Fibroblast of mammary gland (primary cell): ENCODE measurements at places on chromosomes 2 and 18.

DNA sequence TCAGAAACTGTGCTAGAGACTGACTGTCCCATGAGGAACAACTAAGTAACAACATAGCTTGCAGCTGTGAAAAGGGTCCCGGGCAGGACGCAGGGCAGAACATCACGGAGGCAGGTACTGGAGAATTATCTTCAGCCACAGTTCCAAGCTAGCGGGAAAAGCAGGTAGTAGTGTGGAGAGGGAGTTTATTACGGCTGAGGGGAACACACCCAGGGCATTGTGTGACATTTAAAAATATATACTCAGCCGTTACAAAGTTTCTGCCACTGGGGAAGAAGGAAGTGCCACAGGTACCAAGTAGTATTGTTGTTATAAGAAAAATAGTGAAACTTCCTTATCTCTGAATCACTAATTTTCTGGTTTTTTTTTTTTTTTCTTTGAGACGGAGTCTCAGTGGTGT, 179.6 kb downstream of the LAMA1 start:
- DNase-seq, result no peak

- peak; percentile 49 for DNase-seq
These were observed 27.1 kb upstream of the ZC3H15 start for GRCh38 chr2:186459009-186459408.

- DNase-seq, result no peak
These were observed 305.9 kb downstream of the CELF4 start for GRCh38 chr18:37259711-37260110.

GRCh38 chr2:162230761-162231160, 12.5 kb downstream of the FAP start:
- no peak for DNase-seq

GRCh38 chr2:12704378-12704777, 12.4 kb upstream of the TRIB2 start:
- peak; percentile 64 for DNase-seq

GRCh38 chr2:30139131-30139870, 7.5 kb upstream of the YPEL5 start:
- no peak for DNase-seq

DNA sequence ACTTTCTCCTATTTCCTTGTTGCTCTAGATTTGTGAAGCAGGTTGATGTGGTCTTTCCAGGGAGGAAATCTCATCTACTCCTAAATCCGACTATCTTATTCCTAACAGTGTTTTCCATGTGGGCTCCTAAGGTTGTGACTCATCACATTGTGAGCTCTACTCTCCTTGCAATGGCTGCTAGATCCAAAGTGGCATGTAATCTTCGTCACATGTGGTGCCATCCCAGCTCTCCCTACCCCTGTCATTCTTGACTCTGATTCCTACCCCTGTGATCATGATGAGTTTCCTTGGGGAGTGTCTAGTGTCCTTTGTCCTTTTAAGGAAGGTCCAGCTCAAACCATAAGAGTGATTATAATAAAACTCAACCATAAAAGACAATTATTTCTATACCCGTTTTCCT, 47.3 kb upstream of the GULP1 start:
- peak; percentile 4 for DNase-seq

DNA sequence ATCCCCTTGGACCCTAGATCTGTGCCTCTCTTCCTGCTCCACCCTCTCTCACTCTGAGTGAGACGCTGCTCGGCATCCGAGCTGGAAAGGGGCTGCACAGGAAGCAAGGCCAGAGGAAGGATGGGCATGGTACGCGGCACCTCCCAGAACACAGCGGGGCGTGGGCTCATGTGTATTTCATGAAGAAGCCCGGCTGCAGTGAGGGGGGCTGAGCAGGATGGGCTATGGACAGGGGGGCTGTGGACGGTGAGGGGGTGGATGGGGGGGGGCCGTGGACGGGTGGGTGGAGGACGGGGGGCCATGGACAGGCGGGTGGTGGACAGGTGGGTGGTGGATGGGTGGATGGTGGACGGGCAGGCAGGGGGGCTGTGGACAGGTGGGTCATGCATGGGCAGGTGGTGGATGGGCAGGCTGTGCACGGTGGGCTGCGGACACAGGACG, 28.5 kb downstream of the SLC66A2 start:
- no peak for DNase-seq

GRCh38 chr18:21054252-21054821, 57.3 kb downstream of the ROCK1 start:
- no peak for DNase-seq

- no peak for DNase-seq
These were observed 371.8 kb upstream of the HS6ST1 start for GRCh38 chr2:128690431-128690830.

DNA sequence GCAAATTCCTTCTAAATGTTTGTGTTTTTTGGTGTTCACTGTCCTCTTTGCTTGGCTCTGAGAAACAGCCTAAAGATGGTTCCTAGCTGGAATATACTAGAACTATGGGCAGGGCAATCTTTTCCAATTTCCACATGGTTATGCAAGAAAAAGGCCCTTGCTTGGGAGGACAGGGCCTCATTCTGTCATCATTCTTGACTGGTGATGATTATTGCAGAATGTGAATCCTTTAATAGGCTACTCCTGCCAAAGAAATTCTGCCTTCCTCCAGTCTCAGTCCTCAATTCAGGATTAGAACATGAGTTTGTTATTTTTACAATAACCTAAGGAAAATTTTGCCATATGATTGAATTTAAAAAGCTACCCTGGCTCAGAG, 218.7 kb downstream of the HNMT start:
- peak; percentile 36 for DNase-seq

- peak; percentile 90 for DNase-seq
These were observed 237.3 kb downstream of the OSR1 start for GRCh38 chr2:19120941-19121750.

GRCh38 chr2:158217593-158217992, 115.9 kb downstream of the UPP2 start:
- no peak for DNase-seq

GRCh38 chr18:5574843-5575242, 31.0 kb upstream of the EPB41L3 start:
- no peak for DNase-seq

- DNase-seq, result no peak
These were observed 12.0 kb downstream of the SLC38A11 start for GRCh38 chr2:164943289-164943688.

GRCh38 chr2:152635635-152636298, 81.5 kb downstream of the PRPF40A start:
- peak; percentile 69 for DNase-seq

DNA sequence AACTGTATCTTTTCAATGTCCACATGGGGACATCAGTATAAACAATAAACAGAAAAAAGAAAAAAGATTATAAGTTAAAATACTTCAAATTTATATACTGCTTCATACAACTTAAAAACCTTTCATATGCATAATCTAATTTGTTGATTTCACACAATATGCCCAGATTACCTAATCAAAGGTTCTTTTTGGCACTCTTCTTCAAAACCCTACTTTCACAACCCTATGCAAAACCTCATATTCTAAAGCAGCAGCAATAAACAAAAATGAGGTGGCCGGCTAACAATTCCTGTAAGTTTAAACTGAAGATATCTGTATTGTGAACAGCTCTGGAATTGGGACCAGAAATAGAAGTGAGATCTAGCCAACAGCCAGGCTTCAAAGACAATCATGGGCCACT, 28.6 kb downstream of the STK17B start:
- no peak for DNase-seq

DNA sequence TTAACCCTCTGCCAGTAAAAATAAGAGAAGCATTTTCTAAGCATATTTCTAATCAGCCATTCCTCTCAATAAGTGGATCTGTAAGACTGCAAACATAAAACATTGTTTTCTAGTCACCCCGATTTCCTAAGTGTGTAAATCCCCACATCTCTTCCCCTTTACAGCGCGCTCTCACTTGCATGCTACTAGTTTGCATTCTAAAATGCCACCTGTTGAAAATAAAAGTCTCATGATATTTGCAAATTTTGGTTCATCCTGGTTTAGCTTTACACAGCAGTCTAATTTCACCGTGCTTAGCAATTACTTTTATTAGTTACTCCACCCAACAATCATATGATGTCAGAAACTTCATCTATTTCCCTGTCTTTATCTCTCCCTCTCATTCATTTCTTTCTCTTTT, 1230.7 kb upstream of the ZEB2 start:
- DNase-seq, result no peak

DNA sequence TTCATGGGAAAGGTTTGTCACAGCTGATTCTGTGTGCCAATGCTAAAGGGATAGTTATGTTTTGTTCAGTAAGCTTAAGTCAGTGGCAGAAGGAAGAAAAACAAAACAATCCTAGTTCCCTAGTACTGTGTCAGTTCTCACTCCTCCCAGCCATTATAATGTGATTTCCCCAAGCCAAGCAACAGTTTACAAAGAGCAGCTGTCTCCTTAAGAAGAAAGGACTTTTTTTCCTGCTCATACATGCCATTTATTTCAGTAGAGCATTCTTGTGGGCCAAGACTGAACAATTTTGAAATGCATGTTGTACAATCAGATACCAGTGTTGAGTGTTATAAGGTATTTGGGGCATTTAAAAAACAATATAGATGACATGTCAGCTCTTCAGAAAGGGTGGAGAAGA, 52.1 kb downstream of the NEMP2 start:
- no peak for DNase-seq

- DNase-seq, result peak; percentile 91
These were observed 533.4 kb upstream of the ID2 start for GRCh38 chr2:8148260-8149006.

- no peak for DNase-seq
These were observed 24.3 kb downstream of the HEATR5B start for GRCh38 chr2:37059841-37060240.

- DNase-seq, result no peak
These were observed 773 bp downstream of the CMPK2 start for GRCh38 chr2:6864923-6865345.

- no peak for DNase-seq
These were observed 52.5 kb upstream of the ITSN2 start for GRCh38 chr2:24412812-24413211.

GRCh38 chr18:4658804-4659203, 203.7 kb upstream of the DLGAP1 start:
- no peak for DNase-seq

DNA sequence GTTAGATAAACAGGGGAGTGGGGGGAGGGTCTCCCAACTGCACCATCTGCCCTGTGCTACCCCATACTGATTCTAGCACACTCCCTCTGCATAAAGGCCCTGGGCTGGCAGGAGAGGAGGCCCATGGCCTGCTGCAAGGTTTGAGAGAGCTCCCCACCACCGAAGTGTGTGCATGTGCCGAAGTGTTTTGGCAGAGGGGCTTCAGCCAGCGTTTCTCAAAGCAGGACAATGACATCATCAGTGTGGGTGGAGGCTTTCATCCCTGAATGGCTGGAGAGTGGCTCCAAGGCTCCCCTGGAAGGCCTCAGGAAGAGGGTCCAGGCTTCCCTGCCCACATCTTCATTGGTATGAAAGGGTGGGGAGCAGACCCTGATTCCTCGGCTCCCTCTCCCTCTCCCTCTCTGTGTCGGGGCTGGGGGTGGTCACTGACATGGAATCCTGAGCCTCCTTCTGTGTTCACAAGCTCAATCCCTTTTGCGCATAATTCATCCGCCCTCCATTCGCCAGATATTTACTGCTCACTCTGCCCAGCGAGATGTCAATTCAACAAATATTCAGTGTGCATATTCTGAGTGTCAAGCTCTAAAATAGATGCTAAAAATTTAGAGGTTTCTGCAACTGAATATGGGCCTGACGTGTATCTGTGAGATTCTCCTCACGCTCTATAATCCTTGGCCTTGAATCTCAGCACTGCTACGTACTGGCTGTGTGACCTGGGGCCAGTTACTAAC, 122.1 kb downstream of the CELF4 start:
- DNase-seq, result no peak

GRCh38 chr2:193556766-193557470, 1362.2 kb upstream of the TMEFF2 start:
- peak; percentile 28 for DNase-seq

- no peak for DNase-seq
These were observed 78.5 kb upstream of the ALPP start for GRCh38 chr2:232299927-232300674.

DNA sequence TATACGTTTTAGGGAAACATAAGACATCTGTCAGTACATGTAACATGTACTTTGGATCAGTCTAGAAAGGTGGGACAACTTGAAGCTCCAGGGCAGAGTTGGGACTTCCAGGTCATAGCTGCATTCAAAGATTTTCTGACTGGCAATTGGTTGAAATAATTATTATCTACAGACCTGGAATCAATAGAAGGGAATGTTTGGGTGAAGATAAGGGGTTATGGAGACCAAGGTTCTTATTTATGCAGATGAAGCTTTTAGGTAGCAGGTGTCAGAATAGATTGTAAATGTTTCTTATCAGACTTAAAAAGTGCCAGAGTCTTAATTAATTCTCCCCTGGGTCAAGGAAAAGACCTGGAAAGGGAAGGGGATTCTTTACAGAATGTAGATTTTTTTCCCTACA, 19.8 kb downstream of the RPIA start:
- no peak for DNase-seq

- no peak for DNase-seq
These were observed 113.0 kb downstream of the BCL2 start for GRCh38 chr18:63206433-63207142.

GRCh38 chr2:235951493-235951892, 216.7 kb downstream of the GBX2 start:
- no peak for DNase-seq

GRCh38 chr2:105517814-105518705, 119.2 kb upstream of the FHL2 start:
- peak; percentile 49 for DNase-seq

DNA sequence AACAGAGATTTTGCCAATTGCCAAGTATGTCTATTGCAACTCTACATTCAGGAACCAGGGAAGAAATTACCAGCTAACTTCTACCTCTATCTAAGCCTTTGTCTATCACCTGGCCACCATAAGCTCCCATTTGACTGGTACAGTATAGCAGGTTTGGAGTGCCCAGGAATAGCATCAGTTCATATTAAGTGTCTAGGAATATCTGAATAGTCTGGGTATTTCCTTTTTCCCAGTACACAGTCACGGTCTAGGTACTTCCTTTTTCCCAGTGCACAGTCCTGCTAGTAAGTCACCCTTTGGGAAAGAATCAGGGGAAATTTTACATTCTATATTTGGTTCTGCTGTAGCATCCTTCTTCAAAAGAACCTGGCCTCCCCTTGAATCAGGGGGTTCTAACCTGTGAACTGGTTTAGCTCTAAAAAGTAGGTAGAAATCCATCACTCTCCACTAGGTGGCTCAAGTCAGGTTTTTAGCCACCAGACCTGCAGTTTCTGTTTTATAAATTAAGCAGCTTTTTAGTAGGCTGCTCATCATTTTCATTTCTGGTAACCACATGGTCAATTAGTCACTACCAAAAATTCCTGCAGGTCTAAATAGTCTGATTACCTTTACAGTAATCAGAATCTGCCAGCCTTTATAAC, 49.3 kb upstream of the DNAJC10 start:
- peak; percentile 46 for DNase-seq

DNA sequence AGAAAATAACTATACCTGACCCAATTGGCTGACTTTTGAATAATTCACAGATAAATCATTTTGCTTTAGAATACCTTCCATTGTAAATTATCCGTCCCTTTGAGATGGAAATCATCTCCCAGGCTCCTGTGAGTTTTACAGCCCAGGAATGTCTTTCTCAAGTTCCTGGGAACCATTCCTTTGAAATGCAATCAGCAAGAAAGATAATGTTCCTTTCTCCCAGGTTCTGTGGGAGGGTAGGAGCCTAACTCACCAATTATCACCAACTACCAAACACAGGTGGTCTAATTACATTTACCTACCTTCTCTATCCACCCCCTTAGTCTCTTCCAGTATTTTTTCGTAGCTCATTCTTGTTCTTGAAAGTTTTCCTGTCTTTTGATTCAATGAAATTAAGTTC, 1016.0 kb downstream of the SOCS6 start:
- no peak for DNase-seq

- DNase-seq, result no peak
These were observed 73.2 kb downstream of the ASB1 start for GRCh38 chr2:238499731-238500580.
